Pancreas (tissue), 10 donors: ENCODE measurements at places on chromosomes 3 and 15.

DNA sequence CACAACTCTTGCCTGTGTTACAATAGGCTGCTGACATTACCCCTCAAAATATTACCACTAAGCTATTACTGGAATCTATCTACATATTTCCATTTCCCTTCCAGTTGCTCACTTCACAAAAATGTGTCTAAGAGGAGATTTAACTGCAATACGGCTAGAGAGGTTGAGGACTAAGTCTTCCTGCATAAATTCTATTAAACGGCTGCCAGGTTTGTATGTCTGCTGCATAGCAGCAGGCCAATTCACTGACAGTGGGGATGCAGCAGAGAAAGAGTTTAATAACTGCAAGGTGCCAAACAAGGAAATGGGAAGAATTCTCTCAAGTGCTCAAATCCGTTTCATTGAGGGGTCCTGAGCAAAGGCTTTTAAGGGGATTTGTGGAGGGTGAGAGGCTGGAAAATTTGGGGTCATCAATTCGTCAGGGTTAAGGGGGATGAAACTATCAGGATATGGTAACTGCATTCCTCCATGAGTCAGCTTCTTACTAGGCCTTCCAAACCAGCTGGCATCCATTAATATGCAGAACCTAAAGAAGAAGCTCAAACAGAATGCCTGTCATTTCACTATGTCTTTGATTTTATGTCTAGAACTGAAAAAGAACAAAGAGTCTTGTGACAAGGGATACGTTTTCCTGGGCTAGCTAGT, 675.6 kb downstream of the TBL1XR1 start:
- H3K4me3 ChIP-seq = no peak overlapping the region
- no peak overlapping the region for H3K27ac ChIP-seq
- H3K27me3 ChIP-seq = no peaks in the 10 kb centered on the region
- H3K4me1 ChIP-seq = no peaks in the 10 kb centered on the region
- no peak for DNase-seq
- H3K36me3 ChIP-seq = no peaks in the 10 kb centered on the region

DNA sequence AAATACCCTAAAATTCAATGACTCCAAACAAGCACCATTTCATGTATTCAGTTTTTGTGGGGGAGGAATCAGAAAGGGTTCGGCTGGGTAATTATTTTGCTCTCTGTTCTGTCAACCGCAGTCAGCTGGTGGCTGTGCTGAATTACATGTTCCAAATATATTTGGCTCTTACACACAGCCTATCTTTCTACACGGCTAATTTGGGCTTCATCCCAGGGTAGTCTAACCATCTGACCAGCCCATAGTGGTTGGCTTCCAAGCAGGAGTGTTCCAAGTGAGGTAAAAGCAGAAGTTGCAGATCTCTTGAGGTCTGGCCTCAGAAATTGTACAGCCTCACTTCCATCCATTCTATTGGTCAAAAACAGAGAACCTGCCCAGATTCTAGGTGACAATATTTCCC, 760.8 kb upstream of the SEMA6D start:
- DNase-seq = no peak
- H3K27me3 ChIP-seq = no peaks in the 10 kb centered on the region
- H3K27ac ChIP-seq = no peak overlapping the region
- H3K36me3 ChIP-seq = no peaks in the 10 kb centered on the region

- no peak overlapping the region for H3K27ac ChIP-seq
- H3K4me3 ChIP-seq = no peak overlapping the region
- no peak for DNase-seq
- no peaks in the 10 kb centered on the region for H3K36me3 ChIP-seq
- no peaks in the 10 kb centered on the region for H3K27me3 ChIP-seq
These were observed 75.7 kb upstream of the SLC4A7 start for GRCh38 chr3:27559835-27560234.

DNA sequence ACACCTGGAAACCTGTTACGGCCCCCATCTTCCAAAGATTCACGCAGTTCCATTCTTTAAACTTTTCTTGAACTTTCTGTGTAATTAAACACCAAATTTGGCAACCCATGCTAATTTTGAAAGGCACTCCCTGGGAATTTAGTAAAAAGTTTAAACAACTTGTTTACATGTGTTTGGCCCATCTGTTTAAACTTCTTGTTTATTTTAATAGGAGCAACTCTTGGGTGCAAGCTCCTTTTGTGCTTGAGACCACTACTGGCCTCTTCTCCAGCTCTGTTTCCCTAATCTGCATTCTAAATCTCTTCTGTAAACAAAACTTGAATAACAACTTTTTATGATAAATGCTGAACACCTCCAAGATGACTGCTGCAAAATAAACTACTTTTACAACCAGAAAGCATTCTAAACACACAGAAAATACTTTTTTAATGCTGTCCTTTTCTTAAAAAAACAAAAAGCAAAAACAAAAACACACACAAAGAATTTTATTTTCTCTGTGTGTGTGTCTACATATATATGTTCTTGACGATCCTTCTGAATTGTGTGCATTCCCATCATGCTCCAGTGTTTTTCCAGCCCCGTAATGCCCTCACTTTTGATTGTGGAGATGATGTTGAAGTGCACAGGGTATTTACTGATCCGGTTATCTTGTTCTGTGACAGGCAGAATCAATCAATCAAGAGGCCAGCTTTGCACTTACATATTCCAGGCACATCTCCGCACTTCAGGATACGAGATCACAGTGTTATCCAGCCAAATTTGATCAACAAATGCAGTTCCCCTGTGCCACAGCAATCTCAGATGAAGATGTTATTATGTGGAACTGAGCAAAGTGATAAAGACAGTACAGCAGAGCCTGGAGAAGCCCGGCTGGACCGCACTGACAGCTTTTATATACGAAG, 416.9 kb downstream of the FOXP1 start:
- H3K27me3 ChIP-seq = no peaks in the 10 kb centered on the region
- no peak overlapping the region for H3K27ac ChIP-seq
- H3K36me3 ChIP-seq = no peaks in the 10 kb centered on the region
- no peak for DNase-seq
- no peak overlapping the region for H3K4me3 ChIP-seq

GRCh38 chr15:35992791-35993190, 446.8 kb upstream of the DPH6 start:
- H3K27ac ChIP-seq = no peak overlapping the region
- no peak overlapping the region for H3K4me3 ChIP-seq
- no peak for DNase-seq
- no peaks in the 10 kb centered on the region for H3K36me3 ChIP-seq
- no peaks in the 10 kb centered on the region for H3K4me1 ChIP-seq

DNA sequence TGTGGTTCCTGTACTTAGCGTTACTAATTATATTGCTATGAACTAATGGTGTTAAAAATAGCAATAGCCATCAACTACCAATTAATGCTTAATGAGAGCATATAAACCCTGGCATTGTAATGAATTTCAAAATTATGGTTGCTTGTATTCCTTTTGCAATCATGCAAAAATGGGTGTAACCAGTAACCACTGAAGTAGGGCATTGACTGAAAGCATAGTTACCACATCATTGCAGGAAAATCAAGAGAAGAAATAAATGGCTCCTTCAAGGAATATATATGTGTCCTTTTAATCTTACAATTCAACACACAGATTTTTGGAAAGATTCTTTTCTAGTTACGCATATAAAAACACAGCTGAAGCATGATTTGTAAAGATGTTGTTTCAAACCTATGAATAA, 328.3 kb upstream of the AGTR1 start:
- DNase-seq = no peak
- no peak overlapping the region for H3K4me3 ChIP-seq
- no peaks in the 10 kb centered on the region for H3K36me3 ChIP-seq
- no peaks in the 10 kb centered on the region for H3K4me1 ChIP-seq
- H3K27me3 ChIP-seq = no peaks in the 10 kb centered on the region

DNA sequence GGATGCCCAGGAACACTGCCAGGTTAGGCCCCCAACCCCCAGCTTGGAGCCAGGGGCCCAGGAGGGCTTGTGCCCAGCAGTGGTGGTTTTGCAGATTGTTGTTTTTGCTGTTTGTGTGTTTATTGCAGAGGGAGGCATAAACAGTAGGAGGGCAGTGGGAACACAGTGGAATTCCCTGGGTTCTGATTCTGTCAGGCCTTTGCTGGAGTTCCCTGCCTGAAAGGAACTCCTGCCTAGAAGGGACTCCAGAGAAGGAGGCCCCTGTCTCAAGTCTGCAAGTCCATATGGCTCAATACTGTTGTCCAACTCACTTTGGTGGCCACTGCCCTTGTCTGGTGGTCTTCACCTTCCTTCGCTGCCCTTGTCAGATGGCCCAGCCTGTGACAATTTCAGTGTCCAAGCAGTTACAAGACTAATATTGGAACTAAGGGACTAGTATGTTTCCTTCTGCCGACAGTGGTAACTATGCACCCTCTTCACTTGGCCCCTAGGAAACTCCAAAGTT, 47.4 kb upstream of the RAB6B start:
- no peaks in the 10 kb centered on the region for H3K36me3 ChIP-seq
- H3K4me1 ChIP-seq = no peaks in the 10 kb centered on the region
- H3K27ac ChIP-seq = no peak overlapping the region
- DNase-seq = no peak
- no peak overlapping the region for H3K4me3 ChIP-seq

- H3K27ac ChIP-seq = peak overlapping the region; percentile 38
- no peaks in the 10 kb centered on the region for H3K27me3 ChIP-seq
- peaks cover 39% of the 10 kb centered on the region for H3K4me1 ChIP-seq
- H3K36me3 ChIP-seq = no peaks in the 10 kb centered on the region
- no peak for DNase-seq
These were observed 108.6 kb downstream of the RPLP1 start for GRCh38 chr15:69561071-69561784.

- no peak overlapping the region for H3K27ac ChIP-seq
- H3K4me3 ChIP-seq = no peak overlapping the region
- no peaks in the 10 kb centered on the region for H3K4me1 ChIP-seq
- no peaks in the 10 kb centered on the region for H3K27me3 ChIP-seq
These were observed 233.2 kb downstream of the FGF12 start for GRCh38 chr3:192494174-192494573.

DNA sequence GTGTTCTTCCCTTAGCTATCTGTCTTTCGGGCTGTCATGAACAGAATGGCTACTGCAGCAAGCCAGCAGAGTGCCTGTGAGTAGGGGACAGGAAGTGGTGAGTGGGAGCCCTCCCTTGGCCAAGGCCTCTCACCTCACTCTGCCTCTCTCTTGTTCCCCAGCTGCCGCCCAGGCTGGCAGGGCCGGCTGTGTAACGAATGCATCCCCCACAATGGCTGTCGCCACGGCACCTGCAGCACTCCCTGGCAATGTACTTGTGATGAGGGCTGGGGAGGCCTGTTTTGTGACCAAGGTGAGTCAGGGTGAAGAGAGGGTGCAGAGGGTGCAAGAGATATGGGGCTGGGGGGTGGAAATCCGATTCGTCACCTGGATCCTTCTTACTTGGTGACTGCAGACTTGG, 3.0 kb downstream of the DLL4 start:
- no peak overlapping the region for H3K27ac ChIP-seq
- H3K4me3 ChIP-seq = peak overlapping the region; percentile 52
- H3K4me1 ChIP-seq = peaks cover 31% of the 10 kb centered on the region

DNA sequence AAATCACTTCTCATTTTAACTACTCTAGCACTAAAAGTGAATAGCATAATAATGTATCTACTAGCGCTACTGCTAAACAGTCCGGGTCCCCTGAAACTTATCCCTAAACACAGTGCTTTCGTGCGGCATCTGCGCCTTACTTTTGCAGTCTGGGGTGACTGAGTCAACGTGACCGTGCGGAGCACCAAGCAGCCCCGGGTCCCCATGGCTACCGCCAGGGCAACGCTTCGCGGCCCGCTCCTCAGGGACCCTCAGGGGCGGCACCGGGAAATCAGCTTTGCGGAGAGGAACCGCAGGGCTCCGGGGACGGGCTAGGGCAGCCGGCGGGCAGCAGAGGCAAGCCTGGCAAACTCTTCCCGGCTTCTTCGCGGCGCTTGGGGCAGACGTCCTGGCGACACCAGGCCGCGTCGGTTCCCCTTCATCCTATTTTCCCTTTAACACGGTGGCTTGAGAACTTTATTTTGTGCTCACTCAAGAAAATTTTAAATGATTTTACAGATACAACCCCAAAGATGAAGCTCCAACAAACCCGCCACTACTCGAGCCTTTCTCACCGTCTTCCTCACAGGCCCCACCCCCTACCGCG, 757 bp upstream of the DIPK2A start:
- no peaks in the 10 kb centered on the region for H3K36me3 ChIP-seq
- peak overlapping the region; percentile 87 for H3K27ac ChIP-seq
- H3K4me1 ChIP-seq = peaks cover 24% of the 10 kb centered on the region
- peak overlapping the region; percentile 89 for H3K4me3 ChIP-seq
- no peaks in the 10 kb centered on the region for H3K27me3 ChIP-seq

DNA sequence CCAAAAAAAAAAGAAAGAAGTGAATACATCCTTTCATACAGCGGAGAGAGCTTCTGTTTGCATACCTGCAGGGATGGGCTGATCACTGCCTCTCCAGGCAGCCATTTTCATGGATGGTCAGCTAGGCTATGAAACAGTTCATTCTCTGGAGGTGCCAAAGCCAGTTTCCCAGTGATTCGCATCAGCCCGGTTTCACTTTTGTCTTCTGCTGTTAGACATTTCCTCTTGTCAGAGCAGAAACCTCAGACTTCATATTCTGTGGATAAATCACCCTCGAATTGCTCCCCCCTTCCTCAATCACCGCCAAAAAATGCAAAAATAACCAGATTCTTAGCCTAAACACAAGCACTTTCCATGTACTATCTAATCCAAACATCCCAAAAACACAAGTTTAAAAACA, 225.6 kb downstream of the ADAMTS9 start:
- no peak overlapping the region for H3K27ac ChIP-seq
- H3K4me3 ChIP-seq = no peak overlapping the region
- DNase-seq = no peak
- H3K27me3 ChIP-seq = no peaks in the 10 kb centered on the region

DNA sequence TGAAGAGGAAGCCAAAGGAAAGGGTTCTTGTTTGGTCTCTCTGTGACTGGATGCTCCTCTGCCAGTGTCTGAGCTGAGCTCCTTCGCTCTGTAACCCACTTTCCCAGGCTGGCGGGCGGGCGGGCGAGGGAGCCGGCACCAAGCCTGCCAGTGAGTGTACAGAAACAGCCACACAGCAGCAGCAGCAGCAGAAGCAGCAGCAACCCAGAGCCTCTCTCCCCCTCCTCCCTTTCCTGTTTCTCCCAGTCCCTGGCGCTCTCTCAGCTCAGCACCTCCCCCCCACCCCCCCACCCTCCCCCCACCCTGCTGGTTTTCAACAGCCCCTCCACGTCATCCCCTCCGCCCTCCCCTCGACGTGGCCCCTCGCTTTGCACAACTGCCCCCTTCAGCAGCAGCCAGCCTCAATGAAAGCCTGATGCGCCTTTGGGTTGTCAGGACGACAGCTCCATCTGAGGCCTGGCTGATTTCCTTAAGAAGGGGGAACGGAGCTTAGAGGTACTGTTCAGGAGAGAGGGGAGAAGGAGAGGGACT, at the start of gene LSAMP:
Gene LSAMP, minus strand, starts transcription at position 177 of the 531 bp plus-strand sequence.
- H3K27me3 ChIP-seq = no peaks in the 10 kb centered on the region
- DNase-seq = no peak
- no peak within 1 kb of the TSS for H3K27ac ChIP-seq
- H3K4me1 ChIP-seq = no peaks in the 10 kb centered on the region

DNA sequence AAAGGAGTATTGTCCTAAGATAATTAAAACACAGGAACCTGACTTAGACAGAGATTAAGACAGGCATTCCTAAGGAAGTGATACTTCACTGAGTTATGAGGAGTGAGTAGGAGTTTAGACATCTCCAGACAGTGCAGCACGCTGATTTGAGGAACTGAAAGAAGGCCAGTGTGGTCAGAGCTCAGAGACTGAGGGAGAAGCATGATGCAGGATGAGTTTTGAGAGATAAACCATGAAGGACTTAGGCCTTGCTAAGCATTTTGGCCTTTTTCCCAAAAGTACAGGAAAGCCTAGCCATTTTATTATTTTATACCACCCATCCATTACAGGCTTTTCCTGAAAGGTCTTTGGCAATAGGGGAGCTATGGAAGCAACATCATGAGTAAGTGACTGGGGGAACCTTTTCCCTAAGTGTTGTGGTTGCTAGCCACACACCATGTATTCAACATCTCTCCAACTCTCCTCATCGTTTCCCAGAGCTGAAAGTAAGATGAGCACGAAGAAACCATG, 375.6 kb upstream of the TPRG1 start:
- H3K36me3 ChIP-seq = no peaks in the 10 kb centered on the region
- no peak for DNase-seq
- no peak overlapping the region for H3K4me3 ChIP-seq
